ENCODE measurements at places on chromosomes 1 and 21.

DNA sequence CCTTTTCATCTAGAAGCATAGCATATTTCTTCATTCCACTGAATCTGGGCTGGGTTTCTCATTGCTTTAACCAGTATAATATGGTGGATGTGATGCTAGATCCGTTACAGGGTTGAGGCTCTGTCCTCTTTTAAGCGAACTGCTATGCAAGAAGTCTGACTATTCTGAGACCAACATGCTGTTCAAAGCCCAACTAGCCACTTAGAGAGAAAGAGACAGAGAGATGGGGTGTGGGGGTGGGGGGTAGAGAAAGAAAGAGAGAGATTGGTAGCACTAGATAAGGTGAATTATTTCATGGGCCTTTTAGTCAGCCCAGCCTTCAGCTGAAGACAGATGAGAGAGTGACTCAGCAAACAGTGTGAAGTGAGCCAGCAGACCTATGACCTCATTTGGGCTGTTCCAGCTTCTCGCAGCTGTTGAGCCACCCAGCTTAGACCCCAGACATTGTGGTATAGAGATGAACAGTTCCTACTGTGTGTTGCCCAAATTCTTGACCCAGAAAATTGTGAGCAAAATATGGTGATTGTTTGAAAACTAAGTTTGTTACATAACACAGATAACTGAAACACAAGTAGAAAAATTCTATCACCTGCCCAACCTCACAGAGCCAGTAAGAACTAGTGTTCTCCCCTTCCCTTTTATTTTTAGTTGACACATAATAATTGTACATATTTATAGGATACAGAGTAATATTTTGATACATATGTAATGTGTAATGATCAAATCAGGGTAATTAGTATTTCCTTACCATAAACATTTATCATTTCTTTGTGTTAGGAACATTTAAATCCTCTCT lies 40.7 kb upstream of the PRKACB start:
- DNase-seq: peak; percentile 41

GRCh38 chr21:34942911-34943310 lies 106.2 kb downstream of the RUNX1 start:
- no peak for DNase-seq

- DNase-seq: no peak
Observed at GRCh38 chr1:207970329-207971233, 59.7 kb upstream of the CD34 start.

- no peak for DNase-seq
Observed at GRCh38 chr1:50611675-50612074, 188.4 kb upstream of the DMRTA2 start.

DNA sequence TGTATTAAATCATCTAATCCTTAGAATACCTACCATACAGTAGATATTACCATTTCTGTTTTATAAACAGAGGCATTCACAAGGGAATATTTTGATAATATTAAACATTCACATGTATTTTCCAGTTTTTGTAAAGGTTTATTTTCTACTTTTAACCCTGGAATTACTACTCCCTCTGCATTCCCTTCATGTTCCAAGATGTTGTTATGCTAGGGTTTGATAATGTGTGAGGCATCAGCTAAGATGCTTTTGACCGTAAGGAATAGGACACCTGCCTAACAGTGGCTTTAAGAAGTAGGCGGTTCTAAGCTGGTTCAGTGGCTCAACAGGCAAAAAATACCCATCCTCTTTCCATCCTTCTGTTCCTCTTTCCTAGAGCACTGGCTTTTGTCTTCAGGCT lies 131.9 kb upstream of the USP24 start:
- no peak for DNase-seq

- no peak for DNase-seq
Observed at GRCh38 chr1:228507961-228508652, 20.9 kb downstream of the RNF187 start.

- DNase-seq: no peak
Observed at GRCh38 chr1:245277276-245277675, 122.5 kb downstream of the KIF26B start.

- DNase-seq: peak; percentile 15
Observed at GRCh38 chr1:92536980-92537884, 50.5 kb upstream of the GFI1 start.

GRCh38 chr1:177270863-177271262 lies 100.1 kb downstream of the BRINP2 start:
- no peak for DNase-seq

DNA sequence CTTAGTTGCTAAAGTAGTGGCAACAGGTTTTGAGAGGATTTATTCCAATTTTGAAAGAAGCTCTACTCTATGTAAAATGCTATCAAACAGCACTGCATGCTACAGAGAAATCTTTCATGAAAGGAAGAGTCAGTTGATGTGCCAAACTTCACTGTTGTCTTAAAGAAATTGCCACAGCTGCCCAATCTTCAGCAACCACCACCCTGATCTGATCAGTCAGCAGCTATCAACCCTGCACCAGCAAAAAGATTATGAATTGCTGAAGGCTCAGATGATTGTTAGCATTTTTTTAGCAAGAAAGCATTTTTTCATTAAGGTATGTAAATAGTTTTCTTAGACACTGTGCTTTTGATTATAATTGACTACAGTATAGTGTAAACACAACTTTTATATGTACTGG lies 49.6 kb downstream of the SLC9C2 start:
- no peak for DNase-seq

- DNase-seq: no peak
Observed at GRCh38 chr1:43044572-43045361, 86.1 kb upstream of the SLC2A1 start.

DNA sequence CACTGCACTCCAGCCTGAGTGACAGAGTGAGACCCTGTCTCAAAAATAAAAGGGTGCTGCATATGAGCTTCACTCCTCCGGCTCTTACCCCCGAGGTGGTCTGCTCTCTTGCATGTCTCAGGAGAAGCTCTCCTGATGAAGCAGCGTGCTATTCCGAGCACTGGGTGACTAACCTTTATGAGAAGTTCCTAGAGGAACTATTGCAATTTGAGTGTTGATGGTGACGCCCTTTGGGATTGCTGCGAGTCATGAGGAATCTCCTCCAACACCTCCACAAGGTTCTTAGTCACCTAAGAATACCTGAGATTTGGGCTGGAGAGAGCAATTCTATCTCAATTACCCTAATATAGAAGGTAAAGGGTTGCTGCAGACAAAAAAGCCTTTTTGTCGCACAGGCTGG lies 40.8 kb upstream of the TINAGL1 start:
- no peak for DNase-seq

GRCh38 chr1:84632673-84633434 lies 57.4 kb downstream of the SSX2IP start:
- DNase-seq: peak; percentile 35

GRCh38 chr1:186283374-186283773 lies 91.7 kb downstream of the TPR start:
- no peak for DNase-seq

DNA sequence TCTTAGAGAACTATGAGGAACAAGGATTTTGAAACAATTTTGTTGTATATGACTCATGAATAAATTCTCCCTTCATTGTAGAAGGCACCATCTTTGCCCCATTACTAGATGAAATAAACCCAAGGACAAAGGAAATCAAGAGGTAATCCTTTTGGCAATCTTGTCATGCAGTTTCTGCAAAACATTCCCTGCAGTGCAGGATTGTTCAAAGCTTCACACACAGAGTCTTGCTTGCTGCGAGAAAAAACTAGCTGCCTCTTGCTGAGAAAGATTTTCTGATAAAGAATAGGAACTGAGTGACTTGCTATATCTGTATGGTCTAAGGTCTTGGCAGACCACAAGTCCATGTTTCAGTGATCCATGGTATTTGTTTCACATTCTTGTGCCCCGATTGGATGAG lies 657.4 kb upstream of the ADGRL4 start:
- no peak for DNase-seq

DNA sequence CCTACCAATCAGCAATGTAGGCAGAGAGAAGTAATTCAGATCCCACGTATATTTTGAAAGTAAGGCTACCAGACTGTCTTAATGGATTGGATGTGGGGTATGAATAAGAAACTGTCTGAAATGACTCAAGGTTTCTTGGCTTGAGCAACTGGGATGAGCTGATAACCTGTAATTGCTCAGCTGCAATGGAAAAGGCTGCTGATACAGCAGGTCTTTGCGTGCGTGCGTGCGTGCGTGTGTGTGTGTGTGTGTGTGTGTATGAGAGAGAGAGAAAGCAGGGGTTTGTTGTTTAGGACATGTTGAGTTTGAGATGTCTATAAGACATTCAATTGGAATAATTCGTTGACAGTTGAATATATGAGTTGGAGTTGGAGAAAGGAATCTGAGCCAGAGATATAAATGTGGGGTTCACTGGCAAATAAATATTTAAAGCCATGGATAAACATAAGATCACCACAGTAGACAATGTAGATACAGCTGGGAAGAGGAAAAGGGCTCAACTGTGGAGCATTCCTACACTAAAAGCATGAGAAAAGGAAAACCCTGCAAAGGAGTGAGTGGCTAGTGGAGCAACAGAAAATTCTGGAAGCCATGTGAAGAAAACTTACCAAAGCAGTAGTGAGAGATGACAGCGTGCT lies 72.9 kb downstream of the UCHL5 start:
- DNase-seq: no peak

- DNase-seq: no peak
Observed at GRCh38 chr1:184283999-184284398, 102.8 kb upstream of the C1orf21 start.

DNA sequence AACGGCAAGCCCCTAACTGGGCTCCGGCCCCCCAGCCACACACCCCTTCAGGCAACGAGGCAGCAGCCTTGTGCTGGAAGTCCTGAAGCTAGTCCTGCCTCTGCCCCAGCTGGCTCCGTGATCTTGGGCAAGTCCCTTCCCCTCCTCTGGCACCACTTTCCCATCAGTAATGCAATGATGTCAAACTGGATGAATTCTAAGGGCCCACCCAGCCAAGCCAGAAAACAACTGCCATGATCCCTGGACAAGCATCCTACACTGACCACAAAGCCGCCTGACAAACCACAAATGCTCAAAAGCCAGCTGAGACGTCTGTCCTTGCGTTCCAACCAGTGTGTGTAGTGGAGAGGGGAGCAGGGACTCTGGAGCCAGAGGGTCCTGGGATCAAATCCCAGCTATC lies 26.8 kb downstream of the IFFO2 start:
- DNase-seq: no peak

DNA sequence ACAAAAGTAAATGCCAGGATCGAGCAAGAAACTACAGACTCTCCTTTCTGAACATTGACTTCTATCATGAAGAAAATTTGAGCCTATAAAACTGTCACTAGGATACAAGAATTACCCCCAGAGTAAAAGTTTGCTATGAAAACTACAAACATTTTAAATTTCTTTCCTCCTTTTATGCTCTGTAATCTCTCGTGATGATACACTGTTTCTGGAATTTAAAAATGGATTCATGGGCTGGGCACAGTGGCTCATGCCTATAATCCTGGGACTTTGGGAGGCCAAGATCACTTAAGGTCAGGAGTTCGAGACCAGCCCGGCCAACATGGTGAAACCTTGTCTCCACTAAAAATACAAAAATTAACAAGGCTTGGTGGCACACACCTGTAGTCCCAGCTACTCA lies 181.3 kb downstream of the ZNF281 start:
- DNase-seq: no peak

DNA sequence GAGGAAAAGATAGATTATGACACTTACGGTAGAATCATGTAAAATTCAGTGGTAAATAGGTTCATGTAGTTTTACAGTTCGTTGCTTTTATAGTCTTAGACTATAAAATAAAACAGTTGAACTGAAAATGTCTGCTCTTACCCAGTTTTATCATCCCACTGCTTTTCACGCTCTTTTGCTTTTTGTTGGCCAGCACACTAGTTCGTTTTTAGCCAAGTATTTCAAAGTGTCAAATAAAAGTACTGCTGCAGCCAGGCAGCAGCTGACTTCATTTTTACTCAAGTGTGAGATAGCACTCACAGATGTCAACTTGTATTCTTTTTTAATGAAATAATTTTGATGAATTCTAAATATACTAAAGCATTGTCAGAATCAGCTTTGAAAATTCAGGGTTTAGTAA lies 18.5 kb upstream of the BTG3 start:
- no peak for DNase-seq

- no peak for DNase-seq
Observed at GRCh38 chr1:209672705-209673630, 2.2 kb upstream of the G0S2 start.

GRCh38 chr1:162151900-162152829 lies 82.7 kb downstream of the NOS1AP start:
- DNase-seq: no peak

- DNase-seq: no peak
Observed at GRCh38 chr1:180947499-180947885, 34.8 kb downstream of the KIAA1614 start.

GRCh38 chr1:50368179-50369007 lies 54.9 kb downstream of the DMRTA2 start:
- DNase-seq: no peak

- no peak for DNase-seq
Observed at GRCh38 chr1:77057994-77058585, 161.1 kb downstream of the PIGK start.

GRCh38 chr1:108657356-108658080 lies 3.4 kb downstream of the HENMT1 start:
- DNase-seq: no peak

DNA sequence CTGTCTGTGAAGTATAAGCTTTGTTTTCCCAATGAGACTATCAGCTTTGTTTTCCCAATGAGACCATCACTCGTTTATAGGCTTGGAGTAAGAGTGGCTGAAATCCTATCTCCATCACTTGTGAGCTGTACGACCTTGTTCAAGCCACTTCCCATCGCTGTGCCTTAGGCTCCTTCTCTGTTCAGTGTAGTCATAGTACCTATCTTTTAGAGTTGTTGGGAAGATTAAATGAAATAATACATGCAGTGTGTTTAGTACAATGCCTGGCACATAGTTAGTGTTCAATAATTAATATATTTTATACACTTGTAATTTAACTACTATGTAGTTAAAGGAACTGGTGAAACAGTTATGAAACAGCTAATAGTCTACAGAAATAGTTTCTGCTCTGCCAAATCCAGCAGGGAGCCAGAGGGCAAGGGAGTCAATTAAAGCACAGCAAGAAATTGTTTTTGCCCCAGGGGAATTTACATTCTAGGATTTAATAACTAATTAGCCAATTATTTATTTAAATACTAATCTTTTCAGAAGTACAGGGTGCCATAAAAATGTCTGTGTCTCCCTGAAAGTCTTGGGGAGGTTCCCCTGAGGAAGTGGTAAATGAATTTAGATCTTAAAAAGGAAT lies 139.3 kb upstream of the HMCN1 start:
- no peak for DNase-seq

GRCh38 chr1:91851130-91852010 lies 34.6 kb downstream of the TGFBR3 start:
- DNase-seq: peak; percentile 75

GRCh38 chr1:180057883-180058396 lies 96.7 kb upstream of the QSOX1 start:
- DNase-seq: no peak

GRCh38 chr21:39319251-39319756 lies 5.9 kb upstream of the BRWD1 start:
- no peak for DNase-seq

GRCh38 chr1:93738926-93739325 lies 57.3 kb upstream of the BCAR3 start:
- DNase-seq: no peak
